H1 (cell line): ENCODE measurements at places on chromosomes 13 and 19.

- no peak for DNase-seq
These were observed 341.1 kb downstream of the ENOX1 start for GRCh38 chr13:43445668-43446067.

DNA sequence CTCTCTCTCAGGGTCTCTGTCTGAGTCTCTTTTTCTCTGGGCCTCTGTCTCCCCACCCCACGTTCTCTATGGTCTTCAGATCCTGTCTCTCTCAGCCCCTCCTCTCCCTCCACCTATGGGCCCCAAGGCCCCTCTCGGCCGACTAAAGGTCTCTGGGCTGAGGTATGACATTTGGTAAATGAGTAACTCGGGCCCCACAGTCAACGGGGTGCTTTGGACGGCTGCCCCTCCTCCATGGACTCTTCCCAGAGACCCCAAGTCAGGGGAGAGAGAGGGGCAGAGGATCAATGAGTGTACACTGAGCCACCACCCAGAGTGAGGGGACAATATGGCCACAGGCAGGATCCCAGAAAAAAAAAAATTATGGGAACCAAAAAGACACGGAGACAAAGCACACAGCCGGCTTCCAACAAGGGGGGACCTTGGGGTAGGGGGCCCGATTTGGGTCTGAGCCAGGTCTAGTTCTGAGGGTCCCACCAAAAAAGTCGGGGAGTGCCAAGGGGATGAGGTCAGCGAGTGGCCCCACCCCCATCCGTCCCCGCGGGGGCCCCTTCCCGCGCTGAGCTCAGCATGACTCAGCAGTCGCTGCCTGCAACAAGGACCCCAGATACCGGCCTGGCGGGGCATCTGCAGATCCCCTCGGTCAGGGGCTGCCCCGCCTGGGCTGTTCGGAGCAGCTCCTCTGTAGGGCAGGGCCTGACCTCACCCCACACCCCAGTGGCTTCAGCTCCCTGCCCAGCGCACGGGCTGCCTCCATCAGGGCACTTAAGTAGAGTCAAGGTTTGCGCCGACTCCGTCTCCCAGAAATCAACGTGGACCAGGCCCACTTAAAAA lies 1.5 kb upstream of the FTL start:
- peak; percentile 80 for DNase-seq

DNA sequence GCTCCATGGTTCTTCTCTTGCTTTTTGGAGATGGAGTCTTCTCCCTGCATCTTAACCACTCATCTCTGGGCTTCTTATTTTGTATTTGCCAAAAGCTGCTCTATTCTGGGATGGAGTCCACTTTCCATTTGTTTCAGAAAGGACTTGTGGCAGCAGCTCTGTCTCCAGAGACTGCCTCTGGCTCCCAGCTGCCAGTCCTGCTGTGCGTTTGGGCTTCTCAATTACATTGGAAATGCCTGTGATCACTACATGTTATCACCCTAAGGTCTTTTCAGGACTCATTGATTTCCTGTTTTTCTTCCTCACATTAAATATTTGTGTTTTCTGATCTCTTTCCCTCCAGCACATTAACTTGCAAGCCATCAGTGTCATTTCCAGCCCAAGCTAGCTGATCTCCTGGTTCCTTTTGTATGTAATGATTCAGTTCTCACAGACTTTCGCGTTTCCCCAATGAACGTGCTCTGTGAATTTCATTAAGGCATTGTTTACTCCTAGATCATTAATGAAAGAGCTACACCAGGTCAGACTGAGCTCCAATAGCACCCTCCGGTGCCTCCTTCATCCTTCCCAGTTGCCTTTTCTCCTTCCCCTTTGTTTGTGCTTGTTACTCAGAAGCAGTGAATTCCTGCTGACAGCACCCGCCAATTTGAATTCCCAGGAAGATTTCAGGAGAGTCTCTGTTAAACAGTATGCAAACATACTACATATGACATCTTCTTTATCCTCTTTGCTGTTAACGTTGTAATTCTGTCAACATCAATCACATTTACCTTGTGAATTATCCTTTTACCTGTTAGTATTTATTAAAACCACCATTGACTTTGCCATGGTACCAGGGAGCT lies 3.0 kb downstream of the CBY2 start:
- no peak for DNase-seq

DNA sequence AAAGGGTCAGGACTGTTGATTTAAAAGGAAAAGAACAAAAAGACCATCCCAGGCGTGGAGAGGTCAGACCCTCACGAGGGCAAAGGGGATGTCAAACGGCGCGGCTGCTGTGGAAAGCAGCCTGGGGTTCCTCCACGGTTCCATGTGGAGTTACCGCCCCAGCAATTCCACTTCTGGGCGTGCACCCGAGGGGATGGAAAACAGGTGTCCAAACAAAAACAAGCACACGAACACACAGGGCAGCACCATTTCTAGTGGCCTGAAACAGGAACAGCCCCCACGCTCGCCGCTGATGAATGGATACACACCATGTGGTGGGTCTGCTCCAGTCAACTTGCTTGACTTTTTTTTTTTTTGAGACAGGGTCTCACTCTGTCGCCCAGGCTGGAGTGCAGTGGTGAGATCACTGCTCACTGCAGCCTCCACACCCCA lies 11.2 kb downstream of the AP3D1 start:
- DNase-seq = no peak

- DNase-seq = no peak
These were observed 27.3 kb downstream of the SHISA2 start for GRCh38 chr13:26024558-26024957.

DNA sequence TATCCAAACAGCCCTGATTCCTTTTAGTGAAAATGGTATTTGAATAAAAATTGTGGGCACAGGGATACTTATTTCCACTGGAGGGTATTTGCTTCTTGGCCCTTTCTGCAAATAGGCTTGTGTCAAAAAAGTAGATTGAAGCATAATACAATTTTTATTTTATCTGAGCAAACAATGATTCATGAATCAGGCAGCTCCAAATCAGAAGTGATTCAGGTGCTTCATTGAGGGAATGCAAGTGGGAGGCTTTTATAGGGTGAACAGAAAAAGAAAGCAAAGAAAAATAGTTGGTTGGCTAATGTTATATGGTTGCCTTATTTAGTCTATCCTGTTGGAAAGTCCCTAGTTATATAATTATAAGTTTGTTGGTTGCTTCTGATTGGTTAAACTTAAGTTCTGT lies 117.9 kb downstream of the ITGBL1 start:
- no peak for DNase-seq
